ENCODE measurements at places on chromosomes 1 and 21.

DNA sequence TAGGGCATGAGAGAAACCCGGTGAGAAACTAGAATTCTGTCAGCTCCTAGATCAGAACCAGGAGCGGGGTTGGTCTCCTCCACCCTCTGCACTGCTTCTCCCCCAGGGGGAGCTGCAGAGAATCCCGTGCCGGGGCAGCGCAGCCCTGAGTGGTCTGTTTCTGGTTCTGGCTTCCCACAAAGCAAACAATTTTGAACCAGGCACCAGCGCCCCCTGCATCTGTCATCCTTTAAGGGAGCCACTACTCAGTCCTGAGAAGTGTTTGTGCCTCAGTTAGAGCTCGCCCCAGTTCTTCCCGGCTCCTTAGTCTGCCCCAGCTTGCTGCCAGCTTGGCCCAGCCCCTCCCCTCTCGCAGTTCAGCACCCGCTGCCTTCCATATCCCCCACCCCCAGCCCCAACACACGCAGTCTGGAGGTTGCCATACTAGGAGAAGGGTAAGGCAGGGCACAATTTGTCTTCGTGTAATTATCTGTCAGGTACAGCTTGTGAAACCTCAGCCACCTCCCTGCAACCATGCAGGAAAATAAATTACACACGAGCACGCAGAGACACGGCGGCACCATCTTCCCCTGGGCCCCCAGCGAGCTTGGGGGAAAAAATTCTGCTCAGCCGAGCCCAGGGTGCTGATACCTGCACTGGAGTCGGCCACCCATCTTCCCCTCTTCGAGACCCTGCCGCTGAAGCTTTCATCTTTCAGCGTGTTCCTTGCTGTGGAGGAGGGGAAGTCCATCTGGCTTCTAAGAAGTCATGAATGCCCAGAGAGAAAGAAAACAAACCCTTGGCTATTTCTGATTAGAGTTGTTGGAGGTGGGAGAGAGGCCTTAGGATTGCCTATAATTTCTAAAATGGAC is 62.6 kb upstream of the CD1D start:
- H3K27me3 ChIP-seq: peaks cover 17% of the 10 kb centered on the region
- peak; percentile 75 for DNase-seq
- H3K4me1 ChIP-seq: peaks cover 76% of the 10 kb centered on the region
- peak overlapping the region; percentile 77 for H3K4me3 ChIP-seq
- H3K27ac ChIP-seq: peak overlapping the region; percentile 46
- H3K36me3 ChIP-seq: no peaks in the 10 kb centered on the region

GRCh38 chr1:67532452-67533216 is 102.4 kb upstream of the SERBP1 start:
- H3K36me3 ChIP-seq: no peaks in the 10 kb centered on the region
- H3K27me3 ChIP-seq: peaks cover 3% of the 10 kb centered on the region
- no peak overlapping the region for H3K27ac ChIP-seq
- DNase-seq: peak; percentile 32
- no peak overlapping the region for H3K4me3 ChIP-seq

DNA sequence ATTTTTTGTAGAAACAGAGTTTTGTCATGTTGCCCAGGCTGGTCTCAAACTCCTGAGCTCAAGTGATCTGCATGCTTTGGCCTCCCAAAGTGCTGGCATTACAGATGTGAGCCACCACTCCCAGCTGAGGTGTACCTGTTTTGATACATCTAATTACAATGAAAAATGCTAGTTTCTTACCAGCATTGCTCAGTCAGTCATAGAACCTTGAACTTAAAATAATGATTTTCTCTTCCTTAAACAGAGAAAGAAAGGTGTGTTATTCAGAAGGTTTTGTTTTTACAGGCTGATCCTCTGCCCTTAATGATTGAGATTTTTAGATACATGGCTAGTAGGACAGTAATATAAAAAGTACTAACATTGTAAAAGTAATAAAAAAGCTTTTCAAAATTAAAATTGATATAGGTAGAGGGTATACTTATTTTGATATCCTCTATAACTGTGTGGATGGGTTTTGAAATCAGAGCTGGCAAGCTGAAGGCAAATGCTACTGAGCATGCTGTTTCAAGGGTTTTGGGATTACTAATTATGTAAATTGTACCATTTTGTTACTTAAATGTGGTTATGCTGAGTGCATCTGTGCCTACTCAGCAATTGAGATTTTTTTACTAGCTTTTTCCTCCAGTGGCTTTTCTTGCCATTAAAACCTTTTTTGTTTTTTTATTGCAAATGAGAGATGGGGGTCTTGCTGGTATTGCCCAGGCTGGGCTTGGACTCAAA is 16.1 kb downstream of the PRRC2C start:
- H3K4me3 ChIP-seq: no peak overlapping the region
- peaks cover 79% of the 10 kb centered on the region for H3K36me3 ChIP-seq
- no peaks in the 10 kb centered on the region for H3K27me3 ChIP-seq
- H3K27ac ChIP-seq: no peak overlapping the region

DNA sequence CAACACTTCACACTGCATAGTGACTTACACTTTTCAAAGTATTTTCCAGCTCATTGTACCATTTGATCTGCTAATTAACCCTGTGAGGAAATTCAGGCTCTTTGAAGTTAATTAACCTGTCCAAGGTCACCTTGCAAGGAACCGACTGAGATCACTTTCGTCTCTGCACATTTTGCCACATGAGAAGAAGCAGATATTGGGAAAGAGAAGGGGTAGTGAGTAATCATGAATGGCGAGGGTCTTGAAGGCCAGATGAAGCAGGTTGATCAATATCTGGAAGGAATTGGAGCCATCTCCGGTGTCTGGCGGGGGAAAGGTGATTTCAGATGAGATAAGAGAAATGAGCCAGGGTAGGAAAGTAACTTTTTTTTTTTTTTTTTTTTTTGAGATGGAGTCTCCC is 3.4 kb downstream of the APOA2 start:
- H3K27me3 ChIP-seq: peaks cover 10% of the 10 kb centered on the region
- H3K4me3 ChIP-seq: no peak overlapping the region
- no peak for DNase-seq
- peaks cover 3% of the 10 kb centered on the region for H3K36me3 ChIP-seq
- peaks cover 50% of the 10 kb centered on the region for H3K4me1 ChIP-seq
- no peak overlapping the region for H3K27ac ChIP-seq

GRCh38 chr1:3774946-3775489 is 2.5 kb downstream of the SMIM1 start:
- no peak overlapping the region for H3K27ac ChIP-seq
- DNase-seq: no peak
- H3K36me3 ChIP-seq: peaks cover 5% of the 10 kb centered on the region
- peaks cover 6% of the 10 kb centered on the region for H3K27me3 ChIP-seq

DNA sequence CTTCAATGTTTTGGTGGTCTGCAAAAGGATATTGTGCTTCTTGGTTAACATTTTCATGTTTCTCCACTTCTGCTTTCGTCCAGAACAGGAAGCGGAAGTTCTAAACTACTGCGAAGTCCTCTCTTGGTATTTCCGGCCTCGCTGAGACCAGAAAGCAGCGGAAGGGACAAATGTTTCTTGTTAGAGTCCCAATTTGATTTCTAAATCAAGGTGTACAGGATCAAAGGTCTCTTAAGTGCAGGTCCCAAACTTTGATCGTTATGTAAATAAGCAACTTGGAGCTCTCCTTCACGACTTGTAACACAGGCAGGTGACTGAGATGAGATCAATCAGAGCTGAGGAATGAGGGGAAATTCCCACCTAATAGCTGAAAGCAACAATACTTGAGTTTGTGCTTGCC is 40.1 kb upstream of the HMCN1 start:
- H3K4me1 ChIP-seq: peaks cover 13% of the 10 kb centered on the region
- no peak overlapping the region for H3K4me3 ChIP-seq
- no peaks in the 10 kb centered on the region for H3K36me3 ChIP-seq
- H3K27me3 ChIP-seq: peaks cover 6% of the 10 kb centered on the region
- DNase-seq: no peak

- DNase-seq: no peak
- H3K27me3 ChIP-seq: no peaks in the 10 kb centered on the region
- H3K36me3 ChIP-seq: peaks cover 8% of the 10 kb centered on the region
Measured at GRCh38 chr1:77228836-77229235, 9.6 kb upstream of the PIGK start.

GRCh38 chr1:179871940-179872339 is 5.7 kb downstream of the TOR1AIP2 start:
- H3K4me1 ChIP-seq: peaks cover 49% of the 10 kb centered on the region
- H3K27me3 ChIP-seq: no peaks in the 10 kb centered on the region
- H3K4me3 ChIP-seq: no peak overlapping the region
- H3K36me3 ChIP-seq: peaks cover 73% of the 10 kb centered on the region

DNA sequence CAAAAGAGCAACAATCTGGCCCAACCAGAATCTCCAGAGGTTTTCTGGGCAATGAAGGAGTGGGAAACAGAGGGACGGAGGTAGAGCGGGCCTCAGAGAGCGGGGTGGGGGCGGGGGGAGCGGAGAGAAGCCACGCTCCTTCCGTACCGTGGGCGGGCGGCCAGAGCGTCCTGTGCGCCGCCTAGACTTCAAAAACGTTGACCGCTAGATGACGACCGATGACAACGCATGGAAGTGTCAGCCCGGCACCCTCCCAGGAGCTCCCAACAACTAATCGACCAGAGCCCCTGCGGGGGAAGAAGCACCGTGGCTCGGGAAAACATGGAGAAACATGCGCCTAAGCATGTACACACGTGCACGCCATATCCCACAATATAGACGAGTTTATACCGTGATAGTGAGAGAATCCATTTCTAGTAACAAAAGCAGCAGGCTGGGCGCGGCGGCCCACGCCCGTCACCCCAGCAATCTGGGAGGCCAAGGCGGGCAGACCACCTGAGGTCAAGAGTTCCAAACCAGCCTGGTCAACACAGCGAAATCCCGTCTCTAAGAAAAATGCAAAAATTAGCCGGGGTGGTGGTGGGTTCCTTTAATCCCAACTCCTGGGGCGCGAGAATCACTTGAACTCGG is 131.9 kb downstream of the LIPI start:
- peaks cover 3% of the 10 kb centered on the region for H3K27me3 ChIP-seq
- DNase-seq: no peak
- no peak overlapping the region for H3K4me3 ChIP-seq
- no peak overlapping the region for H3K27ac ChIP-seq
- H3K4me1 ChIP-seq: no peaks in the 10 kb centered on the region

DNA sequence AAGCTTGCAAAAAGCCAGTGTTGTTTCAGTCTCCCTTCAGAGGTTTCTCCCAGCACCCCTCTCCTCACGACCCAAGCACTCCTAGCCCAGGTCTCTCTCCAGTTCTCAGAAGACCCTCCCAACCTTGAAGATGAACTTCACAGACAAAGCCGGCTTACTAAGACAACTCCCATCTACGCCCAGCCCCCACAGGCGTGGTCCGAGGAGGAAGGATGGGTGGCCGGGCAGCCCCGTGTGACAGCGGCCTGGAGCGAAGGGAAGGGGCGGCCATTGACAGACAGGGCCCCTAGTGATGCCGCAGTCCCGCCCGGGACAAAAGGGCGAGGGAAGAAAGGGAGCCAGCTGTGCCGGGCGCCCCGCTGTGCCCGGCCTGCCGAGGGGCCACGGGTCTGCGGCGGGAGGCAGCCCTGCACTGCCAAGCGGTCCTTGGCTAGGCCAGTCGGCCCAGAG is 6.9 kb downstream of the PAX7 start:
- H3K4me3 ChIP-seq: no peak overlapping the region
- peaks cover 100% of the 10 kb centered on the region for H3K27me3 ChIP-seq
- DNase-seq: no peak
- H3K36me3 ChIP-seq: no peaks in the 10 kb centered on the region
- no peak overlapping the region for H3K27ac ChIP-seq
- peaks cover 73% of the 10 kb centered on the region for H3K4me1 ChIP-seq

DNA sequence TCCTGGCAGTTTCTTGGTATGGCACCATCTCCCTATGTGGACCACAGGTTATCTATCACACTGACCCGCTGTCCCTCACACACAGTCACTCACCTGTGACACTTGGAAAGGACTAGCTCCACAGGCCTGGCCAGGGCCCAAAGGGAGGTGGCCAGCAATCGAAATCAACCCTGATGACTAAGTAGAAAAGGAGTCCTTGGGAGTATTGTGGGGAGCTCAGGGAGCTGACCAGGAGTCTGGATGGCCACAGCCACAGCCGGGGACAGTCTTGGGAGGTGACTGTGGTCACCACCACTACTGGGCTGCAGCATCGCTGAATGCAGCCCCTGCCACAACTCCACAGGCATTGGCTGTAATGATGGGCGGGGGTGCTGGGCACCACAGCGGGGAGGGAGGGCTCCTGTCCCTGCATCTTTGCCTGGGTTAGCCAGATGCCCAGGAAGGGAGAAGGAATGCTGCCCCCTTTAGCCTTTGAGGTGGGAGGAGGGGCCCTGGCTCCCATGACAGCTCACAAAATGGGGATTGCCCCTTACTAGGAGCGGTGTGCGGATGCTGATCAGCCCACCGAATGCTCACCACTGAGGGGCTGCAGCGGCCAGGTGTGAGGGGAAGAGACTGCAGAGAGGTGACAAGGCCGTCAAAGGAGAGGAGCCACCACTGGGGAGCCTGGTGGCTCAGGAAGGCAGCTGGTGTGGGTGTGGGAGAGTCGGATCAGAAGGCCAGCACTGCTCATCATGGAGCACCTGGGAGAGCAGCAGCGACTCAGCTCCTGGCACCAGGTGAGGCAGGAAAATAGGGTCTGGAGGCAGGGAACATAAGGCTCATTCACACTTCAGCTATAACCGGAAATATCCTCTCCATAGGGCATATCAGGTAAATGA is 61.3 kb downstream of the H3-3A start:
- H3K4me1 ChIP-seq: peaks cover 59% of the 10 kb centered on the region
- H3K27me3 ChIP-seq: peaks cover 7% of the 10 kb centered on the region

- H3K4me3 ChIP-seq: no peak overlapping the region
- no peak for DNase-seq
- no peaks in the 10 kb centered on the region for H3K36me3 ChIP-seq
- H3K27ac ChIP-seq: no peak overlapping the region
- H3K4me1 ChIP-seq: peaks cover 7% of the 10 kb centered on the region
- H3K27me3 ChIP-seq: peaks cover 11% of the 10 kb centered on the region
Measured at GRCh38 chr1:176466514-176466913, 3.5 kb downstream of the PAPPA2 start.

- no peaks in the 10 kb centered on the region for H3K36me3 ChIP-seq
- H3K4me3 ChIP-seq: no peak overlapping the region
- peaks cover 8% of the 10 kb centered on the region for H3K27me3 ChIP-seq
- DNase-seq: no peak
Measured at GRCh38 chr1:202047977-202048376, 37.6 kb downstream of the ELF3 start.

DNA sequence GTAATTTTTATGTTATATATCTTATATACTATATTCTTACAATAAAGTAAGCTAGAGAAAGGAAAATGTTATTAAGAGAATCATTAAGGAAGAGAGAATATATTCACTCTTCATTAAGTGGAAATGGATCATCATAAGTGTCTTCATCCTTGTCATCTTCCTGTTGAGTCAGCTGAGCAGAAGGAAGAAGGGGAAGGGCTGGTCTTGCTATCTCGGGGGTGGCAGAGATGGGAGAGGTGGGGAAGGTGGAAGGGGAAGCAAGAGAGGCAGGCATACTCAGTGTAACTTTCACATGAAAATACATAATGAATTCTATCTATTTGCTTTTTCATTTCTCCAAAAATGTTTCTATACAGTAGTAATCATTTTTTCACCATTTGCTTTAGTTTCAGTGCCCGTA is 5.1 kb downstream of the DNASE2B start:
- no peak for DNase-seq
- no peak overlapping the region for H3K27ac ChIP-seq
- no peak overlapping the region for H3K4me3 ChIP-seq
- no peaks in the 10 kb centered on the region for H3K27me3 ChIP-seq

- peaks cover 21% of the 10 kb centered on the region for H3K4me1 ChIP-seq
- no peak for DNase-seq
- H3K36me3 ChIP-seq: peaks cover 41% of the 10 kb centered on the region
- H3K27ac ChIP-seq: no peak overlapping the region
- peak overlapping the region; percentile 98 for H3K4me3 ChIP-seq
Measured at GRCh38 chr1:77220687-77221463, 1.6 kb upstream of the PIGK start.

Data from nephron progenitor cell (in vitro differentiated cells).